ENCODE measurements at places on chromosomes 16 and 17. TPM values are rescaled to one million over a fixed set of nuclear protein-coding genes. Genes with fewer than 3 reads are reported as not detected.

FOXN1 gene
- not detected for total RNA-seq

DDX28 gene
- total RNA-seq = 12.8 TPM

MMP28 gene
- not detected for total RNA-seq

MPRIP gene
- total RNA-seq = 157 TPM

DNA sequence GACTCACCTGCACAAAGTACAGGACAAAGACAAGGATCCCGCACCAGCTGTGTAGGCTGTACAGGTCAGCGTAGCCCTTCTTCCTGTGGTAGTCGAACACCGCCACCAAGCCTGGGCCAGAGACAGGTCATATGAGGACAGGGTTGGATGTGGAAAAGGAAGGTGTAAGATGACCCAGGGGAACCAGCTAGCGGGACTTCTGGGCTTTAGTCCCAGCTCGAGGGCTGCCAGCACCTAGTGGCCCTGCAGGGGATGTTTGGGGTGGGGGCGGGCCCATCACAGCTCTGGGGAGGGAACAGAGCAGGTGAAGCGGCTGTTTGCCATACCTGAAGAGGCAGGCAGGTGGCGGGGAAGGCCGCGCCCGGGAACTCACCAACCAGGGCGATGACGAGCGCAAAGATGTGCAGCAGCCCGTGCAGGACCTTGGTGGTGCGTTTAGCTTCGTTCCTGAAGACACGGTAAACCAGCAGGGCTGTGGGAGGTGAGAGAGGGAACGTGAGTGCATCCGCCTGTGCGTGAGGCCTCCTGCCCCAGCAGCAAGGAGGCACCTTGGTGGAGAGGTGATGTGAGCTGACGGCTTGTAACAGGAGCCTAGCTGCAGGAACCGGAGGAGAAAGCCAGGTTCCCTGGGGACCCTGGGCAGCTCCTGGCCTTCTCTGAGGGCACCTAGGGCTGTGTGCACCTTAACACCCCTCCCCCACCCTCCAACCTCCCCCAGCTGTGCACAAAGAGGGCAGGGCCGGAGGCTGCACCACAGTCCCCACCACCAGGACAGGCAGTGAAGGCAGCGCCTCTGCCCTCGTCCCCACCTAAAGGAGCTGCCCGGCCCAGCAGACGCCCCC lies 10.2 kb downstream of the CYB561 start:
- no peak overlapping the region for H3K27ac ChIP-seq
- H3K4me1 ChIP-seq = peaks cover 48% of the 10 kb centered on the region
- H3K27me3 ChIP-seq = no peaks in the 10 kb centered on the region
- H3K36me3 ChIP-seq = peaks cover 3% of the 10 kb centered on the region

GRCh38 chr16:85794696-85795095 lies 4.6 kb downstream of the EMC8 start:
- peaks cover 49% of the 10 kb centered on the region for H3K4me1 ChIP-seq
- H3K27me3 ChIP-seq = no peaks in the 10 kb centered on the region
- DNase-seq = no peak
- H3K36me3 ChIP-seq = peaks cover 37% of the 10 kb centered on the region
- H3K4me3 ChIP-seq = no peak overlapping the region

DNA sequence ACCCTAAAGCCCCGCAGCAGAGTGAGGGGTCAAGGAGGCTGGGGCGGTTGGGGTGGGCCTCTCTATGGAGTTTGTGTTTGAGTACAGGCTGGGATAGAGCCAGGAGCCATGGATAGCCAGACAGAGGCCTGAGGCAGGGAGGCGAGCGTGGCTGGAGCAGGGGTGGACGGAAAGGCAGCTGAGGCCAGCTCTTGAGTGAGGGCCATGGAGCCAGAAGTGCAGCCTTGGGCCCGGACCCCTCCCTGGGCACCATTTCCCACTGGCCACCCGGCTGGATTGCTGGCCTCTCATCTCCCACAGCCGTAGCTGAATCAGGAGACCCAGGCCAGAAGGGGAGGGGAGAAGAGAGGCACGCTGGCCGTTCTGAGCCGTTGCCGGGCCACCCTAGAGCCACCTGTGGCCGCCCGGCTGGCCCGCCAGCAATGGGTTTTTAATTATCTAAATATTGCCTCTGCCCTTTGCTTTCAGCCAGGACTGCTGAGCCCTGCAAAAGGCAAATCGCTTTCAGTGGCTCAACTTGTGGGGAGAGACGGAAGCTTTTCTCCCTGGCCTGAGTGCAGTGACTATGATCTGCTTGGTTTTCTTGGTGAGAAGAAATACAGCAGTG lies 75.2 kb upstream of the GSE1 start:
- H3K4me3 ChIP-seq = no peak overlapping the region
- no peak overlapping the region for H3K27ac ChIP-seq
- no peak for DNase-seq
- H3K36me3 ChIP-seq = no peaks in the 10 kb centered on the region

- no peaks in the 10 kb centered on the region for H3K36me3 ChIP-seq
- peak; percentile 82 for DNase-seq
- peaks cover 12% of the 10 kb centered on the region for H3K4me1 ChIP-seq
- H3K27ac ChIP-seq = peak overlapping the region; percentile 34
- peak overlapping the region; percentile 56 for H3K4me3 ChIP-seq
- H3K27me3 ChIP-seq = peaks cover 38% of the 10 kb centered on the region
These were observed 209.7 kb downstream of the RBFOX3 start for GRCh38 chr17:79400989-79401703.

DNA sequence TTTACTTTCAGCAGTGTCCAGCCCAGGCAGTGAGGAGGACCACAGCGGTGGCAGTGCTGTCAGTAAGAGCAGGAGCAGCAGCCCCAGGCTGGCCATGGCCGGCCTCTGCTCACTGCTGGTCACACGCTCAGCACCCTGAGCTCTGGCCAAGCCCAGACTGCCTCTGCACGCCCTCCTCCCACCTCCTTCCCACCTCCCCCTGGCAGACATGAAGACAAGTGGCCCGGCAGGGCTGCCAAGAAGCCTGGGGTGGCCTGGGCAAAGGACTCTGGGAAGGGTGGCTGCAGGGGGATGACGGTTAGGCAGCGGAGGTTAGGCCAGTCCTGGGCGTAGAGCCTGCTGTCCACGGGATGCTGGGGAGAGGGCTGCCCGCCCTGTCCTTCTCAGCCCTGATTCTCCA lies at the start of gene C16orf89:
TSS of gene C16orf89 (minus strand) at position 144 of the 400 bp plus-strand sequence. CDS start at position 96, 48 bp downstream.
- no peaks in the 10 kb centered on the region for H3K27me3 ChIP-seq
- H3K4me3 ChIP-seq = no peak within 1 kb of the TSS
- no peak within 1 kb of the TSS for H3K27ac ChIP-seq
- H3K4me1 ChIP-seq = peaks cover under 1% of the 10 kb centered on the region
- DNase-seq = no peak

- DNase-seq = no peak
- H3K36me3 ChIP-seq = peaks cover 29% of the 10 kb centered on the region
- no peaks in the 10 kb centered on the region for H3K27me3 ChIP-seq
- H3K4me1 ChIP-seq = peaks cover 3% of the 10 kb centered on the region
These were observed 6.9 kb downstream of the TBX6 start for GRCh38 chr16:30084816-30085159.

DNA sequence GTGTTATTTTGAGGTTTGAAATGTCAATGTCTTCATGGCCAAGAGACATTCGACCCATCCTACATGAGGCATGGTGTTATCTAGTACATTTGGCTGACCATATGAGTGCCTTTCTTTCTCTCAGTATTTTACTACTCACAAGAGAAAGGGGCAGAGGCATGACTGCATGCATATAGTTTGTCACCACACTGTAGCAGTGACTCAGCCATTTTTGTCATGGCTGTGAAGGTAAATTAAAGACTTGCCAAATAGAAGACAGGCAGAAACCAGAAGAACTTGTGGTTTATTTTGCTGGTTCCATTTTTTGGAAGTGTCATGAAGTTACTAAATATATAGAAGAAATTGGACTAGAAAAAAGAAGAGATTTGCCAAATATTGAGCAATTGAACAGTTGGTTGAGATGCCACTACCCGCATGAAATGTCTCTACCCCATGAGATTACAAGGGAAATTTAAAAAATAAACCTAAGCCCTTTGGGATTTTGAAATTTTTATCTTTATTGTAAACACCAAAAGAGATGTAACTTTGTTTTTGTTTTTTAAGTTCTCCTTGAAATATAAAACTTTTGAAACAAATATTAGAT lies 170.3 kb downstream of the CHD9 start:
- H3K27me3 ChIP-seq = no peaks in the 10 kb centered on the region
- H3K27ac ChIP-seq = no peak overlapping the region
- no peaks in the 10 kb centered on the region for H3K4me1 ChIP-seq
- no peak for DNase-seq
- H3K4me3 ChIP-seq = no peak overlapping the region

DNA sequence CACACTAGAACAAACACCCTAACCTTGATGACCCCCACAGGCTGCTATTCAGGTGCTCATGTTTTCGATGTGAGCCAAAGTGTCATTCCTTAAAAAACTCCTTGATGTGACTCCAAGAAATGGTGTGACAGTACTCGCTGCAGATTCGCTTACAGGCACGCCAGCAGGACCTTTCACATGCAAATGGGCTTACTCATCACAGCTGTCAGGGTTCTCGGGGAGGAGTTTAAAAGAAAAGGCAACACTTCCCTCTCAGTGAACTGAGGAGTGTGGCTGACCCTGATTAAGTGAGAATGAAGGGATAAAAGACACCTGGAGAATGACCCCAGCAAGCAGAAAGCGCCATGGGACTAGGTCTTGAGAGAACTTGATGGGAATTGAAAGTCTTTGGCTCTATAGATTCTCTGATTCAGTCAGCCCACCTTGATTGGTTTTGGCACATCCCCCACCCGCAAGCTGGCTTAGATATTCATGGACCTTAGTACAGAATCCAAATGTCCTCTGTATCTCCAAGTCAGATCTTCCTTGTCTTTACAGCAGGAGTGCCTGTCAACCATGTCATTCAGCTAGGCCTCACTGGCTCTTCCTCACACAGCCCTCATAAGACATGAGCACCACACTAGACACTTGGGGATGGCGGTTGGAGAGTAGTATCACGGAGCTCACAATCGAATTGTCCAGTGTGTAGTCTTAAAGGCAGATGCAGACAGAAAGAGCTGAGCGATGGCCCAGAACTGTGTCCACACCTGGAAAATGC lies 82.6 kb downstream of the HIC1 start:
- no peak overlapping the region for H3K4me3 ChIP-seq
- peaks cover 2% of the 10 kb centered on the region for H3K36me3 ChIP-seq
- no peaks in the 10 kb centered on the region for H3K27me3 ChIP-seq
- no peak for DNase-seq

DNA sequence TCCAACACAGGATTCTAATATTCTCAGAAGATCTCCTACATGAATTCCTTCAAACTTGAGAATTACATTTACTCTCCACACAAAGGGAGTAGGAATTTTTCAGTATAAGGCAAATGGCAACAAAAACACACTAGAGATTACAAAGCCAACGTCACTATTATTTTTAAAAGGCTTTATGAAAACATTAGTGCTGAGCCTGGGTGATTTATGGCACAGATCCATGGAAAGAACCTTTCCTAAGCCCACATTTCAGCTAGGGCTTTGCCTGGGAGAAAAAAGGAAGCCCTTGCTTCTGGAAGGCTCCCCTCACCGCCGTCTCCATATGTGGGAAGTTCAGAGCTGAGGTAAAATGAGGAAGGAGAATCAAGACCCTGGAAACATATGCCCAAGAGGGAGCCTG lies 499.4 kb upstream of the HSBP1 start:
- no peak overlapping the region for H3K27ac ChIP-seq
- no peak overlapping the region for H3K4me3 ChIP-seq
- no peaks in the 10 kb centered on the region for H3K4me1 ChIP-seq
- DNase-seq = no peak

DNA sequence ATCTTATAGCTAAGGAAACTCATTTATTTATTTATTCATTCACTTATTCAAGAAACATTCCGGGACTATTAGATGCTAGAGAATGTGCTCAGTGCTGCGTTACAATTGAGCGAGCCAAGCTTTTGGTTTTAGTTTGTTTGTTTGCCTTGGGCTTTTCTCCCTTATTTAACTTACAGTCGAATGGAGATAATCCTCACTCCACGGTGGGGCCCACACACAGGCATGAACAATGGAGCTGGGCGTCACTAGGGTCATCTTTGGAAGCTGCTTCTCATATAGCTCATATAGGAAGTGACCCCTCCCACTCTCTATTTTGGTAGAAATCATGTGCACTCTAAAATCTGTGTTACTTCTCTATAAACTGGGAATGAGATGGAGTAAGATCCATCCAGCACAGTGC lies 210.0 kb downstream of the TMEM114 start:
- no peaks in the 10 kb centered on the region for H3K36me3 ChIP-seq
- H3K4me1 ChIP-seq = no peaks in the 10 kb centered on the region
- H3K4me3 ChIP-seq = no peak overlapping the region

GRCh38 chr17:56184650-56185049 lies 31.4 kb downstream of the ANKFN1 start:
- H3K36me3 ChIP-seq = no peaks in the 10 kb centered on the region
- no peak overlapping the region for H3K4me3 ChIP-seq
- no peak overlapping the region for H3K27ac ChIP-seq
- H3K4me1 ChIP-seq = no peaks in the 10 kb centered on the region
- peaks cover 2% of the 10 kb centered on the region for H3K27me3 ChIP-seq
